ENCODE measurements at places on chromosomes 6 and 20.

DNA sequence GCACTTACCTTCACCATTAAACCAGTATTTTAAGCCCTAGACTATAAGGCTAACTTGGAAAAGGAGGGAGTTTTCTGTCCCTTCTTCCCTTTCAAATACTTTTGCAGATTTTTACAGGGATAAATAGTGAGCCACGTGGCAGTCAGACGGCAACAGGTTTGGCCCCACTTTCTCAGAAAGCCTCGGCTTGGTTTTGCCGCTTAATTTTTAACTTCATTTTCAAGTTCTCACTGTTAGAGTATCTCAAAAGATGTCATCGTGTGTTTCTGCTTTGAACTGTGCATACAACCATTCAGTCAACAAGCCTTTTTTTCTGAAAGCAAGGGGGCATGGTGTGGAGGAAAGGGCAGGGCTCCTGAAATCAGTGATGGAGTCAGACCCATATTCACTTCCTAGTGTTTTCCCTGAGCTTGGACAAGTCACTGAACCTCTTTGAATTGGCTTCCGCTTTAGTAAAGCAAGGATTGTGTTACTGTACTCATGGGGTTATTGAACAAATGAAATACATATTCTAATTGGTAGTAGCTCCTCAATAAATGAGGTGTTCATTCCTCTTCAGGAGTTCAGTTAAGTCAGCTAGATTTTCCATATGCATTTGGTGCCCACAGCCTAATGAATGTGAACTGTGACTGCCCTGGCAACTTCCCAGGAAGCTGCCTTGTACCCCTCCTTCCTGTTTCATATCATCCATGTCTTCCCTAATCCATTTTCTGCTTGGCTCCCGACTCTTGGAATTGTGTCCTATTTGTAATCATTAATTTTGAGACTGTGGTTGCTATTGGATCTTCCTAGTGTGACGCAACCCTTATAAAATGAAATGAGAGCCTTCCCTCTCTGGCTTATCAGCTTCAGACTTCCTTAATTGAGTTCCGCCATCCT is at the start of gene SLC17A2:
Gene SLC17A2, minus strand, starts transcription at position 160 of the 879 bp plus-strand sequence. CDS start 4,895 bp downstream, outside the sequence.
- DNase-seq: no peak

DNA sequence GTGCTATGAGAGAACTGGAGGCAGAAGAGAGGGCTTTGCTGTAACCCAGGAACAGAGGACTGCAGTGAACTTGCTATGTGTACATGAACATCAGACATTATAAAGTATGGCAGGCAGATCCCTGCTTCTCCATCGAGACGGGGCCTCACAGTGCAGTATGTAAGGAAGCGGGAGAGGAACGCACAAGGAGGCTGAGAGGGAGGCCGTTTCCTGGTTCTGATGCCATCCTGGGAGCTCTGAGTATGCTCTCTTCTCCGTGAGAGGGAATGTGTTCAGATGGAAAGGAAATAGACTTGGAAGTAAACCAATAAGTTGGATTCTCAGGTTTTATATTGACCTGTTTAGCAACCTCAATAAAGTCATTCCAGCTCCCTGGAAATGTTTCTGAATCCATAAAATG is 101.8 kb downstream of the ALDH8A1 start:
- DNase-seq: no peak

- DNase-seq: no peak
Measured at GRCh38 chr20:9966966-9967365, 67.8 kb upstream of the ANKEF1 start.

- DNase-seq: no peak
Measured at GRCh38 chr6:17987447-17987696, at the start of gene KIF13A. Gene KIF13A, minus strand, starts transcription at chr6:17987635. Its CDS starts 172 bp downstream, at chr6:17987463.

GRCh38 chr6:15153191-15153590 is 92.7 kb upstream of the JARID2 start:
- DNase-seq: no peak

GRCh38 chr20:25361287-25361683 is 29.4 kb downstream of the ABHD12 start:
- DNase-seq: no peak

DNA sequence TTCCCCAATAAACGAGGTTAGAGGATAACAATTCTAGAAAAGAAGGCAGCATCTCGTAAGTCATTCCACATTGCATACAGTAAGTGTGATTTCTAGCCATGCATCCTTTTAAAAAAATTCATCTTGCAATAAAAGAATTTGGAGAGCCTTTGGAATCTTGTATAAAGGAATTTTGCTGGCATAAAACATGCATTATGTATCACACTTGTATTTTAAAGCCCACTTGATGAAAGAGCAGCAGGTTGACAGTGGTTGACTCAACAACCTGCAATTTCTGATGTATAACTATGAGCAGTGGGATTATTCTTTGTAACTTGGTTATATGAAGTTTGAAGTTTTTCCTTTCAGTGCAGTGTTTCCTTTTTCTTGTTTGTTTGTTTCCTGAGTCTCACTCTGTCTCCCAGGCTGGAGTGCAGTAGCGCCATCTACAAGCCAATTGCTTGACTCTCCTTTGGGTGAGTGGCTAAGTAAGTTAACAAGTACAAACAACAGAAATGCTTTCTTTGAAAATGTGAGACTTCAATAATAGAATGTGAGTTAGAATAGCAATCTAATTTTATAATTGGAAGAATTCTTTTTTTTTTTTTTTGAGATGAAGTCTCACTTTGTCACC is 39.9 kb downstream of the JARID2 start:
- DNase-seq: no peak

DNA sequence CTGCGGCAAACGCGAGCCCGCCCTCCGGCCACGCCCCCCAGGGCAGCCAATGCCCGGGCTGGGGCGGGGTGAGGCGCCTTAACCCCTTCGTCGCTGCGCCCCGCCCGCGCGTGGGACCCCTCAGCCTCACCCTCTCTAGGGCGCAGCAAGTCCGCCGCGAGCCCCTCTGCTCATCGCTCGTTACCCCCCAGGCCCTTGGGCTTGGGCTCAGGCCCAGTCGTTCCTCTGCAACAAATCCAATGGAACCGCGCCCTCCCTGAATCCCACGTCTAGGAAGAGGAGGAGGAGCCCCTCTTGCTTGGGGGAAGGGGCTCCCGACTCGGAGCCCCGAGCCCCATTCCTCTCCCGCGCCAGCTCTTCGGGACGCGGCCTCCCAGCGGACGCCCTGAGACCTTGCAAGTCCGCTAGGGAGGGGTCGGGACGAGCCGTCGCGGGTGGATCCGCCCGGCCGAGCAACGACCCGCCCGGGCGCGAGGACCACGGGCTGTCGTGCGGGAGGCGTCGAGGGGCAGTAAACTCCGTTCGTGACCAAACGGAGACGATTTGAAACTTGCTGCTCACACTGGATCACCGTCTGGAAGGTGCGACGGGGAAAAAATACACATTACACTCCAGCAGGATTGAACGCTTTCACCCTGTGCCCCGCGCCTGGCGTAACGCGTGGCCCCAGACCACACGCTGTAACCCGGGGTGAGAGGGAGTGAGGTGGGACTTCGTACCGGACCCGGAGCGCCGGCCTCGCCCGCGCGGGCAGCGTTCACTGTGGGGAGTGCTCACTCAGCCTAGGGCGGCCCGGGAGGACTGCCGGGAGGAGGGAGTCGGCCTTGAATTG is 477 bp upstream of the LZTS3 start:
- DNase-seq: peak; percentile 34

DNA sequence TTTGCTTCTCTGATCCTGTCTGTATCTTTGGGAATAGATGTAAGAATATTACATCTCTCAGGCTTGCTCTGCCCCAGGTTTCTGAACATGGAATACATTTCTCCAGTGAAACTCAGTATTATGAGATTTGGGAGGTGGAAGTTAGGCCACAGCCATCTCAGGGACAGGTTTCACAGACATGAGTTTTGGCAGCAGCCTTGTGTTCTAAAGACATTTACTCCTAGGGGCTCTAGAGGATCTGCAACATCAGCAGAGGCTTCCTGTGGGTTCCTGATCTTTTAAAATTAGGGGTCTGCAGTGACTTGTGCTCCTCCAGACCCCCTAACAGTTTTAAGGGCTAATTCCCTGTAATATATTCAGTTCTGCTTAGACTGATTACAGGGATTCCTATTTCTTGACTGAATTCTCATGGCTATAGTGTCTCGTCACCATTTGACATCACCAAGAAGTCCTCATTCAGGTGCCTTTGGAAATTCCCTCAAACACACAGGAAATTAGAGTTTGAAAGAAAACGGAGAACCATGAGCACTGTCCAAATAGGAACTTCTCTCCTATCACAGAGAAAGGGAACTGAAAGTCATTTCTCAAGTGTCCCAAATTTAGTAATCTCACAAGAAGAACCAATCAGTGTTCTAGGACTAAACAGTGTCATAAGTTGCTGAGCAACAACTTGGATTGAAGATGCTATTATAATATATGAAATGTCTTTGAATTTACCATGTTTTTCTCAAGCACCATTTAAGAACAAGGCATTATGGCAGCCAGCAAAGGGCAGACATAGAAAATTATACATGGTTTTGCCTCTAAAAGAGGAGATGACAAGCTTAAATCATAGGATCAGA is 2.5 kb upstream of the HLA-DRA start:
- no peak for DNase-seq

DNA sequence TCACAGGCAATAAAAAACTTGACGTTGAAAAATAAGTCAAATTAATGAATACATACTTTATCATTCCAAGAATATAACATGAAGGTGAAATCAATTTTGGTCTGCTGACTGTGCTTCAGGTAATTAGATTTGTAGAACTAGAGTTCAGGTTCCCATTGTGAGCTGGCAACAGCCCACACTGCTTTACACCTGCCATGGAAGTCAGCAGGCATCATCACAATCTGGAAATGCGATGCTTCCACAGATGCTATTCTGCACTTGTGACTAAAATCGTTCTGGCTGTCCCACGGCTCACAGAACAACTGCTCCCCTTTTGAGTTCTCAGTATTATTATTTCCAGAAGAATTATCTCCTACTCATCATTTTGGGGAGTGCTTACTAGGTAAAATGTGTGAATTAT is 62.6 kb upstream of the THEMIS start:
- DNase-seq: no peak

All from NCI-H2029 treated with DMSO at 0.1 percent for 48 hours (cell line).